Activated CD4-positive, alpha-beta T cell treated with anti-CD3 and anti-CD28 coated beads, Interleukin-2, amount 10 ng/mL, durations not matched to agents 7 days and 5 days (primary cell): ENCODE measurements at places on chromosomes 16 and 17. TPM values are rescaled to one million over a fixed set of nuclear protein-coding genes. Genes with fewer than 3 reads are reported as not detected.
A peak's percentile ranks its signal among the peaks of the same experiment; 100 is the strongest.

- H3K36me3 ChIP-seq, result no peaks in the 10 kb centered on the region
- peak; percentile 68 for DNase-seq
- no peaks in the 10 kb centered on the region for H3K27me3 ChIP-seq
- H3K4me3 ChIP-seq, result peak overlapping the region; percentile 12
- peaks cover 21% of the 10 kb centered on the region for H3K4me1 ChIP-seq
Observed at GRCh38 chr16:84194470-84195200, 3.7 kb downstream of the ADAD2 start.

Gene ARL17A
- total RNA-seq, result 28.5 TPM

GRCh38 chr17:82374626-82375331 is 3.2 kb downstream of the UTS2R start:
- H3K27me3 ChIP-seq, result peaks cover 41% of the 10 kb centered on the region
- H3K4me3 ChIP-seq, result no peak overlapping the region
- no peak for DNase-seq
- no peak overlapping the region for H3K27ac ChIP-seq
- H3K36me3 ChIP-seq, result no peaks in the 10 kb centered on the region
- H3K4me1 ChIP-seq, result peaks cover 10% of the 10 kb centered on the region

GRCh38 chr16:18833707-18834505 is 32.6 kb upstream of the ARL6IP1 start:
- H3K4me1 ChIP-seq, result peaks cover 4% of the 10 kb centered on the region
- H3K27me3 ChIP-seq, result no peaks in the 10 kb centered on the region
- H3K36me3 ChIP-seq, result peaks cover 67% of the 10 kb centered on the region
- no peak overlapping the region for H3K4me3 ChIP-seq
- H3K27ac ChIP-seq, result no peak overlapping the region
- no peak for DNase-seq

DNA sequence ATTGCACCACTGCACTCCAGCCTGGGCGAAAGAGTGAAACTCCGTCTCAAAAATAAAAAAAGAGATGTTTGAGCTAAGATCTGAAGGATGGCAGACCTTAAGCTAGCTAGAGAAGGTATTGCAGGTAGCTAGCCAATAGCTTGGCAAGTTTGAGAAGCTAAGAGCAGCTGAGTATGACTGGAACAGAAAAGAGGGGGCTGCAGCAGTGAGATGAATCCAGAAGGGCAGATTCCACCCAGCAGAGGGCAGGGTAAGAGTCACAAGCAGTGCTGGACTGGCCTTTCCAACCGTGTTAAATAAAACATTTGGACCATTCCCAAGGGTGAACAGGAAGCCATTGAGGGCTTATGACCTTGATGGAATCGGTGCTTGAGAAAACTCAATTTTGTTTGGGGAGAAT is 5.7 kb upstream of the PHAF1 start:
- DNase-seq, result no peak
- H3K36me3 ChIP-seq, result peaks cover 12% of the 10 kb centered on the region
- peak overlapping the region; percentile 23 for H3K27ac ChIP-seq
- no peaks in the 10 kb centered on the region for H3K27me3 ChIP-seq
- no peaks in the 10 kb centered on the region for H3K4me1 ChIP-seq
- H3K4me3 ChIP-seq, result no peak overlapping the region

Gene GRAP
- total RNA-seq, result 35.4 TPM

Gene HEXIM1
- total RNA-seq, result 30.5 TPM

- no peaks in the 10 kb centered on the region for H3K27me3 ChIP-seq
- H3K27ac ChIP-seq, result no peak overlapping the region
- no peak overlapping the region for H3K4me3 ChIP-seq
- DNase-seq, result no peak
Observed at GRCh38 chr16:8998108-8998507, 34.4 kb upstream of the USP7 start.

DNA sequence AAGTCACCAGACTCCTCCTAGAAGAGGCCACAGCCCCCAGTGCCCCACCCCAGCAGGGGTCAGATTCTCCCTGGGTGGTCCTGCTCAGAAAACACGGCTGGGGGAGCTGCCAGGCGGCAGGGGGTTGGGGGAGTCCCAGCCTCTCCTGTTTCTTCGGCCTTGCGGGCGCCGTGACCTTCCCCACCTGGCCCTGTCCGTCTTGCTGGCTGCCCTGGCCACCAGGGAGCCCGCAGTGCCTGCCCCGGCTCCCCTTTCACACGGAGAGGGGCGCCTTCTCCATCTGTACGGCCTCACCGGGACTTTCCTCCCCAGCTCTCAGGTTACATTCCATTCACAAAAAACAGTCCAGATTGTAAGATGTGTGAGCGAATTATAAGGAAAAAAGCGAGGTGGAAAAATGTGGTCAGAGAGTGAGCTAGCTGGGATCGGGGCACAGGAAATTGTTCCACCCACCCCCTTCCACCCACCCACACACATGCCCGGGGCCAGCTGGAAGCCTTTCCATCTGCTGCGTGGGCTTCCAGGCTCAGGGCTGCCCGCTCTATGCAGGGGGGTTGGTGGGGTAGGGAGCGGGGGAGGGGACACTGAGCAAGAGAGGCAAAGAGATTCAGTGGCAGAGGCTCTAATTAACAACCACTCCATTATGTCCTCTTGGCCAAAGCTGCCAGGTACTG is 14.6 kb upstream of the CIBAR2 start:
- no peak overlapping the region for H3K4me3 ChIP-seq
- H3K27ac ChIP-seq, result no peak overlapping the region
- no peaks in the 10 kb centered on the region for H3K4me1 ChIP-seq
- H3K27me3 ChIP-seq, result no peaks in the 10 kb centered on the region
- DNase-seq, result no peak

- H3K27ac ChIP-seq, result no peak overlapping the region
- no peak for DNase-seq
- peaks cover 11% of the 10 kb centered on the region for H3K27me3 ChIP-seq
- H3K36me3 ChIP-seq, result peaks cover 1% of the 10 kb centered on the region
- H3K4me3 ChIP-seq, result no peak overlapping the region
Observed at GRCh38 chr17:27848931-27849330, 44.2 kb downstream of the LYRM9 start.

DNA sequence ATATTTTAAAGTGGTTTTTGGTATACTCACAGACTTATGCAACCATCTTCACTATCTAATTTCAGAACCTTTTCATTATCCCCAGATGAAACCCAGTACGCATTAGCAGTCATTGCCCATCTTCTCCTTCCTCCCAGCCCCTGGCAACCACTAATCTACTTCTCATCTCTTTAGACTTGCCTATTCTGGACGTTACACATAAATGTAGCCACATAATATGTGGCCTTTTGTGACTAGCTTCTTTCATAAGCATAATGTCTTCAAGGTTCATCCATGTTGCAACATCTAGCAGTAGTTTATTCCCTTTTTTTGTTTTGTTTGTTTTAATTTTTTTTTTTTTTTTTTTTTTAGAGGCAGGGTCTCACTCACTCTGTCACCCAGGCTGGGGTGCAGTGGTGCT is 28.5 kb upstream of the C17orf107 start:
- peaks cover 5% of the 10 kb centered on the region for H3K36me3 ChIP-seq
- no peak overlapping the region for H3K27ac ChIP-seq
- H3K4me3 ChIP-seq, result no peak overlapping the region
- H3K27me3 ChIP-seq, result no peaks in the 10 kb centered on the region

DNA sequence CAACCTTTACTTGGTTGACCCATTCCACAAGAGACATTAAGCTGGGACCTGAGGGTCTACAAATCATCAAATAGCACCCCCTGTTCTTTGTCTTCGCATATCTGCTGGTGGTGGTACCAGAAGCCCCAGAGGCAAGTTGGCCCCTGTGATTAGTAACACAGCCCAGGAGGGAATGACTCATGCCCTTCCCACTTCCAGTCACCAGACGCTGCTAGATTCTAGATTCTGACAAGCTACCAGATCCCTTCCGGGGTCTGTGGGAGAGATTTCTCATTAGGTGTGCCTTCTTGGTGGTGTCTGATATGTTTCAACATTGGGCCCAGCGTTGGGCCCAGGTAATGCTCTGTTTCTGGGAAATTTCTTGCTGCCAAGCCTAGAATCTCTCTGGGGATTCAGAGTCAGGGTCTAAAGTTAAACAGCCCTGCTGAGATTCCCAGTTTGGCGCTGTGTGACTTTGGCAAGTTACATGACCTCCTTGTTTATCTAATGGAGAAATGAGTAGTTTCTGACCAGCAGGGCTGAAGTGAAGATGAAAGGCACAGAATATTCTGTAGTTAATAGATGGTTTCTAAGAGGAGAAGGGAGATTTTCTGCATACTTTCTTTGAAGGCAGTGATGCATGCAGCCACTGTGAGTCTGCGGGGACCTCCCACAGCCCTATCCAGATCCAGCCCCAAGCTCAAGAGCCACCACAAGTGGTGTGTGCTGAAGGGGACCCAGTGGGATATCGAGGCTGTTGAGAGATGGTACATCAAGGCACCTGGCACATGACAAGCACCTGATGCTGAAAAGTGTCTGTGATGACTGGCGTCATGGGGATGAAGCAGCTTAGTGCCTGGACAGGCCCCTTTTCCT is 3.9 kb downstream of the TRPV2 start:
- H3K36me3 ChIP-seq, result peaks cover 55% of the 10 kb centered on the region
- peak overlapping the region; percentile 48 for H3K27ac ChIP-seq
- H3K4me1 ChIP-seq, result peaks cover 53% of the 10 kb centered on the region
- H3K4me3 ChIP-seq, result peak overlapping the region; percentile 49
- H3K27me3 ChIP-seq, result no peaks in the 10 kb centered on the region

Gene MT1G
- 8.0 TPM for total RNA-seq

- peak; percentile 18 for DNase-seq
- H3K27me3 ChIP-seq, result peaks cover 20% of the 10 kb centered on the region
- H3K4me3 ChIP-seq, result no peak overlapping the region
- H3K27ac ChIP-seq, result no peak overlapping the region
- no peaks in the 10 kb centered on the region for H3K36me3 ChIP-seq
- peaks cover 18% of the 10 kb centered on the region for H3K4me1 ChIP-seq
Observed at GRCh38 chr16:79316004-79316458, 284.5 kb downstream of the MAF start.

Gene KRTAP16-1
- 0.12 TPM for total RNA-seq

Gene CFAP97D1
- not detected for total RNA-seq

- no peaks in the 10 kb centered on the region for H3K36me3 ChIP-seq
- H3K4me1 ChIP-seq, result no peaks in the 10 kb centered on the region
- no peak overlapping the region for H3K27ac ChIP-seq
- DNase-seq, result no peak
- no peak overlapping the region for H3K4me3 ChIP-seq
- peaks cover 16% of the 10 kb centered on the region for H3K27me3 ChIP-seq
Observed at GRCh38 chr17:79650283-79650682, 39.4 kb upstream of the RBFOX3 start.

Gene PLD6
- 10.9 TPM for total RNA-seq

Gene MED1
- total RNA-seq, result 59.1 TPM

DNA sequence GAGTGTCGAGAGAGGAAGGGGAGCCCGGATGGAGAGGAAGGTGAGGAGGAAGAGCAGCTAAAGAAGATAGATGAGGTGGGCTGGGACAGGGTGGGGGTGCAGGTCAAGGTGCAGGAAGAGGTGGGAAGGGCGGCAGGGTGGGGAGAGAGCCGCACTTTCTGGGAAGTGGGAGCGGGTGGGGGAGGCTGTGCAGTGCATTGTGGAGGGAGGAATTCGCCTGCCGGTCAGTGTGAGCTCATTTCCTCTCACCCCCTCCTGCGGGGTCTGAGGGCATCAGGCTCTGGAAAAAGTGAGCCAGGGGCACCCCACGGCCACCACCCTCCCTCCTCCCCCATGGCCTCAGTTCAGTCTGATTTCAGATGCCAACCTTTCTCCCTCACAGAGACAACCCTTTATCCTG is 2.5 kb upstream of the ARHGAP23 start:
- H3K27ac ChIP-seq, result no peak overlapping the region
- no peaks in the 10 kb centered on the region for H3K36me3 ChIP-seq
- H3K4me3 ChIP-seq, result no peak overlapping the region
- peaks cover 39% of the 10 kb centered on the region for H3K27me3 ChIP-seq
- no peak for DNase-seq

- H3K4me1 ChIP-seq, result peaks cover 18% of the 10 kb centered on the region
- H3K36me3 ChIP-seq, result no peaks in the 10 kb centered on the region
- DNase-seq, result no peak
- peaks cover 23% of the 10 kb centered on the region for H3K27me3 ChIP-seq
- H3K4me3 ChIP-seq, result peak overlapping the region; percentile 15
Observed at GRCh38 chr16:90083139-90083538, 6.0 kb upstream of the PRDM7 start.

DNA sequence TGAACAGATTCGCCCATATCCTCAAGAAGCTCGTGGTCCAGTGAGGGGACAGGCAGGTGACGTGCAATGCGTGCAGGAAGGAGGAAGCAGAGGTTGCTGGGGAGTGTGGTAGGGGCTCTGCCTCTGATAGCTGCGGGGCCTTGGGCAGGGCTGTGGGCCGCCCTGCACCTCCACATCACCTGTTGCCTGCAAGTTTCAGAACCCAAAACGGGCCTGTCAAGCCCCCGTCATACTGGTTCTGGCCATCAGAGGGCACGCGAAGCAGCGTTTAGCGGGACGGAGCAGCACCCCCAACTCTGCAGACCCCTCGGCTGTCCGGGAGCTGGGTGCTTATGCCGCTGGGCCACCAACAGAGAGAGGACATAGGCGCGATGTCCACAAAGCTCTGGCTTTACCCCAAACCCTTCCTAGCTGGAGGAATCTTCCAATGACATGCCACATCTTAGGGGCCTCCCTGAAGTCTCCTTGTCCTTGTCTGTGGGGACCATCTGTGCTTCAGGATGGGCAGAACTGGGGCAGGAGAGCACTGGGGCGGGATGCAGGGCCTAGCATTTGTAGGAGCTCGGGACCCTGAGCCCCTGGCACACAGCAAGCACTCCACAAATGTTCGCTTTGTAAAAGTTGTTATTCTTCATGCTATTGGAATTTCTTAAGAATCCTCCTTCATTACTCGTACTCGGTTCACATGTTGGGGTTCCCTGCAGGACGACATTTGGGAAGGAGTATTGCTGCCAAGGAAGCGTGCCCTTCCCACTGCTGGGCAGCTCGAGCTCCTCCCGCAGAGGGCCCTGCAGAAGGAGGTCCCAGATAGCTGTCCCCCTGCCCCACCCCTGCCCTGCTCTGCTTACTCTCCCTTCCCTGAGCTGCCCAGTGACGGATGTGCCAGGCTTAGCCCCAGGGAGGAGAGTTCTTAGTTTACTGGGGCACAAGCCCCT is 64.3 kb downstream of the CNGB1 start:
- H3K4me3 ChIP-seq, result no peak overlapping the region
- H3K27ac ChIP-seq, result no peak overlapping the region
- peak; percentile 28 for DNase-seq
- peaks cover 2% of the 10 kb centered on the region for H3K27me3 ChIP-seq

DNA sequence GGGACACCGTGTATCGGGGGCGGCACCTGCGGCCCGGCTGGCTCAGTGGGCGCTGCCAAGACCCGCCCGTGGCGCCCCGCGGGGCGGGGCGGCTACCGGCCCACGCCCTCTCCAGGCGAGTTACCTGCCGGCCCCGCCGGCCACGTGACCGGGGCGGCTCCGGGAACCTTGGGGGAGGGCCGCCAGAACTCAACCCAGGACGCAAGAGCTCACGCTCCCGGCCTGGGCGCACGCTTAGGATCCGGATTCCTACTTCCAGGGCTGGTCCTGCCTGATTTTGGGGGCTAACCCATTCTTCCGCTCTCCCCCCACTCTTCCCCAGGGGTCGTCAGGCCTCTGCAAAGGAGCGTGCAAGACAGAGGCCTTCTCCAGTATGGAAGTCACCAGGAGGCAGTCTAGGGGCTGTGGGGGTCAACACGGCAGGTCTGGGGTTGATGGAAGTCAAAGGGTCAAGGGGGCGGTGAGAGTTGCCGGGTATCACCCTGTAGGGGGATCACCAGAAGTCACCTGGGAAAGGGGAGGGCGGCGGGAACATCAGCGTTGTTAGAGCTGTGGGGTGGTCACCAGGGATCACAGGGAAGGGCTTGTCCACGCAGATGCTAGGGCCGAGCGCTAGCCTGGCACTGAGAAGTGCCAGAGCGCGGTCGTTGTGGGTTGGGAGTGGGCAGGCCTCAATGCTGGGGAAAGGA is 354 bp upstream of the ESRP2 start:
- H3K27me3 ChIP-seq, result peaks cover 8% of the 10 kb centered on the region
- DNase-seq, result peak; percentile 32
- peak overlapping the region; percentile 72 for H3K27ac ChIP-seq
- H3K36me3 ChIP-seq, result no peaks in the 10 kb centered on the region
- H3K4me3 ChIP-seq, result peak overlapping the region; percentile 94

Gene CD7
- 285 TPM for total RNA-seq

- no peaks in the 10 kb centered on the region for H3K4me1 ChIP-seq
- peak; percentile 68 for DNase-seq
Observed at GRCh38 chr16:69930117-69930776, 20.9 kb upstream of the CLEC18A start.
